GOT3 (cell line): ENCODE measurements at places on chromosomes 7 and 10.

DNA sequence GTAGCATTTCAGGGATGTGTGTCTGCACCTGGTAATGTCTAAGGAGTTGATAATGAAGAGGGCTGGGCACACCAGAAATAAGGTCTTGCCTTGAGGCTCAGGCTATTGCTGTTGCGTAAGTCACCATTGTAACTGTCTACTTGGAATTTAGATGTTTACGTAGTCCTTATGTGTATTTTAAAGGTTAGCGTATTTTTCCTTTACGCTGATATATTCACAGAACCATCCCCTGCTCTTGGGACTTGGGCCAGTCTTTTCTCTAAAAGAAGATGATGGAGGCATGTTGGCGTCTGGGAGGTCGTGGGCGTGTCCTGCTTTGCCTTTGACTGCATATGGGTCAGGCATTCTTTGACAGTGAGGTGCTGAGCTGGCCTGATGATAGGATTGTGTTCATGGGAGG is 14.7 kb downstream of the WDR37 start:
- no peak for DNase-seq

DNA sequence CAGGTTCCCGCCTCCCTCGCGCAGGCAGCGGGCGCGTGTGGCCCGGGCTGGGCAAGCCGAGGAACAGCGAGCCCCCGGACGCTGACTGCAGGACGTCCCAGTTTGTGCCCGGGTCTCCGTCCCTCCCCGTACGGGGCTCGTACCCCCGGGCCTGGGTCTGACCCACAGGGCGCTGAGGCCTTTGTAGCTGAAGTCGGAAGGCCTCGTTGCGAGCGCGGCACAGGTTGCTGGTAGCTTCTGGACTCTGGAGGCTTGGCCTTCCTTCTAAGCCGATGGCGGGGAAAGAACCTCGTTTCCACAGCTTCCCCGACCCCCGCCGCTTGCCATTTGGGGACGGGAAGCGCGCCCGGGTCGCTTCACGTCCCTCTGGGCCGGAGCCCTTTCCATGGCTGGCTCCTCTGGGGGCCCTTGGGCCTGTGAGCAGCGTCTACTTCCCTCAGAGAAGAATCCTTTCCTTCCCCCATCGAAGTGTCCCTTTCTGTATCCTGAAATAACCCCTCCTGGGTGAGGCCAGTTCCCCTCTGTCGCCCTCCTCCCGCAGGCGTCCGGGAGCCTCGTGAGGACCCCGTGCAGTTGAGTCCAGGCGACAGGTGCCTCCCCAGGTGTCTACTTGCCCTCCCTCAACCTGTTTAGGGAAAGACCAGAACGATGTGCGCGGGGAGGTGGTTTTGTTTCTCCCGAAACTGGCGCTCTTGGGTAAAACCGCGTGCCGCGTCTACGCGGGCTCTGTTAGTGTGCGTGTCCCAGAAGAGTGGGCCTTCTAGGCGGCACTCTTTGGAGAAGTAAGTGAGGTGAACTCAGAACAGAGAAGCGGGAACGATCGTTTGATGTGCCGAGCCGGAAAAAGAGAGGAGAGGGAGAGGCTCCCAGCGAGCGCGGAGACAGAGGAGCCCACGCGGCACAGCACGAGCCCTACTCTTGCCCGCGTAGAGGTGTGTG is 9.3 kb downstream of the EVX1 start:
- no peak for DNase-seq

DNA sequence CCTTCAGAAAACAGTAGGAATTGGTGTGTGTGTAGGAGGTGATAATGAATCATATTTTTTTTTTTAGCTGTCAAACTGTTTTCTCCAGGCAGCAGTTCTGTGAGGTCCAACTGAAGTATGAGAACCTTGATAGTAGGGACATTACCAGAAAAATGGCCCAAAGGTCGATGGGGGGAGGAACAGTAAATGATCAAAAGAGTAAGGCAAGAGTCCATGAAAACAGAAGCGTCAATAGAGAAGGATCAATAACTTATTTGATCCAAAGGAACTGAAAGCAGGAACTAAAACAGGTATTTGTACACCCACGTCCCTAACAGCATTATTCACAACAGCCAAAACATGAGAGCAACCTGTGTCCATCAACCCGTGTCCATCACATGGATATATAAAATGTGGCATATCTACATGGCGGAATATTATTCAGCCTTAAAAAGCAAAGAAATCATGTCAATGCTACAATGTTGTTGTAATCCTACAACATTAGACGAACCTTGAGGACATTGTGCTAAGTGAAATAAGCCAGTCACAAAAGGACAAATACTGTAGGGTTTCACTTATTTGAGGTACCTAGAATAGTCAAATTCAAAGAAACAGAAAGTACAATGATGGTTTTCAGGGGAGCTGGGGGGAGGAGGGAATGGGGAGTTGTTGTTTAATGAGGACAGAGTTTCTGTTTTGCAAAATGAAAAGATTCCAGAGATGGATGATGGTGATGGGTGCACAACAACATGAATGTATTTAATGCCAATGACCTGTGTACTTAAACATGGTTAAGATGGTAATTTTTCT is 214.0 kb upstream of the KLF14 start:
- DNase-seq, result no peak

DNA sequence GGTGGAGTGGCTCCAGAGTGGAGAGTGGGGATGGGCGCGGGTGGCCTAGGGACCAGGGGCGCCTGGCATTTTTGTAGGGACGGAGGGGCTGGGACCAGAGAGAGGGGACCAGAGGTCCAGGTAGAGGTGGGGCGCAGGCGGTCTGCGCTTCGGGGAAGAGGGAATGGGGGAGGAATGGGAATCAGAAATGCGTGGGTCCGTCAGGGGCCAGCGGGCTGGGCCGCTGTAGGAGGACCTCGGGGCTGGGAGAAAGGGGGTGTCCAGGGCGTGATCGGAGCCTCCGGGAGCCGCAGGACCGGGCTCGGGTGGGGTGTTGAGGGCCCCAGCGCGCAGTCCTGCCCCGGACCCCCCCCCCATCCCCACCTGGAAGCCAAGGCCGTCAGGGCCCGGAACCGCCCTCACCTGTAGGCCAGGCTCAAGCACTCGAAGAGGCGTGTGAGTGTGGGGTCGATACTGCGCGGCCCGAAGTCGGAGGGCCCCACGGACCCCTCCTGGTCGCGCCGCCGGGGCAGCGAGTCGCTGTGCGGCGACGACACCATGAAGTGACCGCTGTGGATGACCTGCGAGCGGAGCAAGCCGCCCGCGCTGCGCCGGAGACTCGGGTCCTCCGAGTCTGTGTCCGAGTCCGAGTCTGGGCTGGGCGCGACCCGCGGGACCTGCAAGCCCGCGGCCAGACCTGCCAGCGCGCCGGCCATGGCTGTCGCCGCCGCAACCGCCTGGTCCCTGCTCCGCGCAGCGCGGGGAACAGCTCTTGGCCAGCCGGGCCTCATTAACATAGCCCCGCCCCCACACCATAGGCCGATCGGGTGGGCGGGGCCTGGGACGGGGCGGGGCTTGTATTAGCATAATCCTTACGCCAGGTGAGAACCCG is at the start of gene MLXIPL:
Gene MLXIPL (minus strand): TSS at position 725 of the 871 bp plus-strand sequence. CDS start 30 bp downstream, at position 695.
- no peak for DNase-seq

- DNase-seq, result no peak
Measured at GRCh38 chr7:106693677-106694353, 32.9 kb upstream of the CCDC71L start.

DNA sequence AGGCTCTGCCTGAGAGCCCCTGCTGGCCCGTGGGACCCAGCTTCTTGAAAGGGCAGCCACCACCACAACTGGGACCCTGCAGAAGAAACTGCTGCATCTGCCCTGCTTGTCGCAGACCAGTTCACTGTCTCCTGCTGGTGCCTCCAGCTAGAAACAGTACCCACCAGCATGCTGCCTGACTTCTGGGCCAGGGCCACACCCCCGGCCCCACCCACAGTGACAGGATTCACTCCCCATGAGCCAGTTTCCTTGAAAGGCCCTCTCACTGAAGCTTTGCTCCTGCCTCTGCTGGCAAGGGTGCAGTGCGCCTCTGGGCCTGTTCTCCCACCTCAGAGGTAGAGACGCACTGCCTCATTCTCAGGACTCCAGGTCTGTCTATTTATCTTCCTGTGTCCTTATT is 32.4 kb downstream of the ANXA11 start:
- DNase-seq, result no peak

GRCh38 chr10:46035923-46036849 is 5.8 kb upstream of the NCOA4 start:
- no peak for DNase-seq

DNA sequence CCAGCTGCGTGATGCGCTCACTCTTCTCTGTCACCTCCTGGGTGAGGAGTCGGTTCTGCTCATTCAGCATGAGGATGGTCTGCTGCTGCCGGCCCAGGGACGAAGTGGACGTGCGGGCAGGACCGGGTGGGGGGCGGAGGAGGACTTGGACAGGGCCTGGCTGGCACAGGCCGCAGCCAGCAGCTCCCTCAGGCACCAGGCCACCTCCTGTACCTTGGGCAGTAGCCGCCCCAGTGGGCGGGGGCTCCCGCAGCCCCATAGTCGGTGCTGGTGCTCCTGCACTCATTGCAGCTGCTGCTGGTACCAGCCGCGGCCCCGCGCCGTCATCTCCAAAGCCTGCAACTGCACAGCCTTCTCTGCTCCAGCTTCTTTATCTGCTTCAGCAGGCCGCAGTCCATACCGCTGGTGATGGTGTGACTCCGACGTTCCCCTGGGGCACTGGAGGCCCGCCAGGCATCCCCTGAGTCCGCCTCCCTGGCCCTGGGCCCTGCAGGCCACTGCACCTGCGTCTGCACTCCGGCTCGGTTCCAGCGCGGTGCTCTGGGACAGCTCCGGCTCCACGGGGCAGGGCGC is 884.9 kb upstream of the ZNF722 start:
- DNase-seq, result no peak

GRCh38 chr7:28125431-28126409 is 54.9 kb downstream of the JAZF1 start:
- DNase-seq, result no peak

DNA sequence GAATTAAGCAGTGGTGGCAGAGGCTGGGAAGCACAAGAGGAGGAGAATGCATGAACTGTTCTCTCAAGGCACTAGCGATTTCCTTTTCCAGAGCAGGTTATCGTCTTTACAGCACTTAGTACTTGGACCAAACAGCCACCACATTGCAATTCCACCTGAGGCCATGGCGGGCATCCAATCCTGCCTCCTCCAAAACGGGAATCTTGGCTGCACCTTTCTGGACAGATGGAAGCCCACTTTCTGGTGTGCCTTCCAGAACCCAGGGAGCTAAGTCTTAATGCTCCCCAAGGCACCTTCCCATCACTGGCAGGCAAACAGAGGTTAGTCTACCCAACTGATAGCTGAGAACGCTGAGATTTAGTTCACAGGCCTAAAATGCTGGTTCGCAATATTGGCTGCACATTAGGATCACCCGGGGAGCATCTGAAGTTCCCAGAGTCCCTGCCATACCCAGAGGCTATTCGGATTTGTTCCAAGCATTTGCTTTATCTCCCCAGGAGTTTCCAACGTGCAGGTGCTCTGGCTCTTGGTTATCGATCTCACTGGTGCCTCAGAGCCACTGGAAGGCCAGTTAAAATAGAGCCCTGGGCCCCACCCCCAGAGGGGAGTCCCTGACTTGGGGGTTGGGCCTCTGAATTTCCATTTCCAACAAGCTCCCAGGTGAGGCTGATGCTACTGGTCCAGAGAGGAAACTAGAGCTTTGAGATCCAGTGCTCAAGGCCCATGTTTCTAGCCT is 62.2 kb downstream of the KCNMA1 start:
- DNase-seq, result no peak

GRCh38 chr10:123496375-123496774 is 169.8 kb upstream of the GPR26 start:
- DNase-seq, result no peak

DNA sequence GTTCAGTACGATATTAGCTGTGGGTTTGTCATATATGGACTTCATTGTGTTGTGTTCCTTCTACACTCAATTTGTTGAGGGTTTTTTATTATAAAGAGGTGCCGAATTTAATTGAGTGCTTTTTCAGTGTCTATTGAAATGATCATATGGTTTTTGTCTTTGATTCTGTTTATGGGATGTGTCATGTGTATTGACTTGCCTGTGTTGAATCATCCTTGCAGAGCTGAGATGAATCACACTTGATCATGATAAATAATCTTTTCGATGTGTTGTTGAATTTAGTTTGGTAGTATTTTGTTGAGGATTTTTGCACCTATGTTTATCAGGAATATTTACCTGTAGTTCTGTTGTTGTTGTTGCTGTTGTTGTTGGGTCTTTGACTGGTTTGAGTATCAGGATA is 39.8 kb downstream of the ATOH7 start:
- no peak for DNase-seq
